ENCODE measurements at places on chromosomes 16 and 17. TPM values are rescaled to one million over a fixed set of nuclear protein-coding genes. Genes with fewer than 3 reads are reported as not detected.

- no peak for DNase-seq
Observed at GRCh38 chr17:6479622-6480302, 35.5 kb downstream of the PIMREG start.

Gene DHRS7C
- total RNA-seq: not detected

- no peak for DNase-seq
Observed at GRCh38 chr17:538181-538973, 176.3 kb downstream of the VPS53 start.

DNA sequence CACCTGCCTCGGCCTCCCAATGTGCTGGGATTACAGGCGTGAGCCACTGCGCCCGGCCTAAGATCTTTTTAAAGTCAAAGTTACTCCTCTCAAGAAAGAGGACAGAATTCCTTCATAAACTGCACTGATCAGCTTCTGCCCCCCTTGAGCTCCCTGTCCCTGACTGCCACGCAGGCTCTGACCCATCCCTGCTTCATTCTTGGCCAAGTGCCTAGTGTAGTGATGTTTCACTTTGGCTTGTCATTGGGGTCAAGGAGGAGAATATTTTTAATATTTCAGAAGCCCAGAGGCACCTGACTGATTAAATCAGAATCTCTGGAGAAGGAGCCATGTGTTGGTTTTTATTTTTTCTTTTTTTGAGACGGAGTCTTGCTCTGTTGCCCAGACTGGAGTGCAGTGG is 9.1 kb downstream of the MRM1 start:
- no peak for DNase-seq

GRCh38 chr17:41467561-41467960 is 375 bp upstream of the KRT32 start:
- no peak for DNase-seq

- no peak for DNase-seq
Observed at GRCh38 chr17:18233803-18234518, 8.5 kb downstream of the LLGL1 start.

DNA sequence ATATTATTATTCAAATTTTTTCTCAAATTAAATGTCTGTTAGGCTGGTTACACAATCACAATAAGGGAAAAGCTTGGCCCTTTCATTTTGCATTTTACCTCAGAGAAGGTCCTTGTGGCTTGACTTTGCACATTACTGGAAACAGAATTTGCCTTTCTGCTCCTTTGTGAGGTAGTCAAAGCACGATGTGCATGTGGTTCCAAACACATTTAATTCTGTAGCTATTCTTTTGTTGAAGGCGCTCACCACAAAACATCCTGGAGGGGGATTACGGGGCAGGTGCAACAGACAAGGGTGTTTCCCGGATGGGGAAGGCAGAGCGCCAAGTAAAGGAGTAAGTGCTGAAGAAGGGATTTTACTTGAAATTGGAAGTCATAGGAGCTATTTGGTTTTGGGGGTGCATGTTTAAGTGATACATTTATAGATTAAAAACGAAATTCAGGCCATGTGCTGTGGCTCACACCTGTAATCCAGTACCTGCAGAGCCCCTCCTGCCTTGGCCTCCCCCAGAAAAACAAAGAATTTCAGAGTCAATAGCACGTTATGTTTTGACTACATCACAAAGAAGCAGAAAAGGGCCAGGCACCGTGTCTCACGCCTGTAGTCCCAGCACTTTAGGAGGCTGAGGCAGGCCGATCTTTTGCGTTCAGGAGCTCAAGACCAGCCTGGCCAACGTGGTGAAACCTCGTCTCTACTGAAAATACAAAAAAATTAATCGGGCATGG is 31.2 kb upstream of the TENT4B start:
- no peak for DNase-seq

Gene DNAI2
- total RNA-seq: 0.22 TPM

Gene CLEC10A
- total RNA-seq: 16.1 TPM

DNA sequence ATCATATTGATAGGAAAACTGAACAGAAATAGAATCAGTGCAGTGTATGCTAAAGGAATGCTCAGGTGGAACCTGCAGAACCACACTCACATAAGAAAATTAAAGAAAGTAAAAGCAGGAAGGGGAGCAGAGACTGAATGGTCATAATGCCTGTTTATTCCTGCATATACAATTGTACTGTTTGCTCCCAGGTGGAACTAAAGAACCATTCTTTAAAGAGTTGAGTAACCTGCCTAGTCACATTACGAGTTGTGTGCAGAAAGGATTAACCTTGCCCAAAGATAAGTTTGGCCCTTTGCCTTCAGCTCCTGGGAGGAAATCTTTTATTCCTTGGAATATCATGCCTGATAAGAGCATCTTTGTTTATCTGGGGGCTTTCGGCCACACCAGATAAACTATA is 434.7 kb downstream of the KIF2B start:
- no peak for DNase-seq

DNA sequence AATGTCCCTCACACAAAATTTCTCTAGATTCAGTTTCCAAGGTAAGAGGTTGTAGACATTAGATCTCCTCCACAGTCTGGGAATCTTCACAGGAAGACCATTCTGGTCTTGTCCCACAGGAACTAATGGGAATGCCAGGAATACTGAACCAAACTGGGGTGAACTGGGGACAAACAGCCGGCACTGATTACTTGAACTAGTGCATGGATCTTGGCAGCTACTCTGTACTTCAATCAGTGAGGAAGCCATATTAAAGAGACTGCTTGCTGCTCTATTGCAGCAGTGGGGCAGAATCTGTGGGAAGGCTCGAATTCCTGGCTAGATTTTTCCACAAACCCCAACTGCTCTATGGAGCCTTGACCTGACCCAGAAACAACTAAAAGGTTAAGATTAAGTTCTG is 268.9 kb upstream of the AXIN2 start:
- DNase-seq: no peak

- no peak for DNase-seq
Observed at GRCh38 chr17:27586203-27586721, 44.7 kb upstream of the LGALS9 start.

DNA sequence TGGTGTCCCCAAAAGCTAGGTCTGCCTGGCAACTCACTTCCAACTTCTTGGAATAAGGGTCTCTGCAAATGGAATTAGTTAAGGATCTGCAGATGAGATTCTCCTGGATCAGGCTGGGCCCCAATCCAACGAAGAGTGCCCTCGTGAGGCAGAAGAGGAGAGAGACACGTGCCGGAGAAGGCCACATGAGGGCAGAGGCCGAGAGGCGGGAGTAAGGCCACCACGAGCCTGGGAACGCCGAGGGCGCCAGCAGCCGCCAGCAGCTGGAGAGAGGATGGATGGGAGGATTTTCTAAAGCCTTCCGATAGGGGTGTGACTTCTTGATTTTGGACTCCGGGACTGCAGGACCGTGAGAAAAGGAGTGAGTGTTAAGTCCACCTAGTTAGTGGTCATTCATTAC is 76.3 kb downstream of the JPH3 start:
- no peak for DNase-seq

GRCh38 chr16:26070302-26071100 is 378.7 kb downstream of the HS3ST4 start:
- peak; percentile 21 for DNase-seq

- peak; percentile 84 for DNase-seq
Observed at GRCh38 chr17:62627904-62628633, 599 bp downstream of the MRC2 start.

GRCh38 chr17:49556223-49556943 is 19.3 kb upstream of the NXPH3 start:
- DNase-seq: peak; percentile 94

DNA sequence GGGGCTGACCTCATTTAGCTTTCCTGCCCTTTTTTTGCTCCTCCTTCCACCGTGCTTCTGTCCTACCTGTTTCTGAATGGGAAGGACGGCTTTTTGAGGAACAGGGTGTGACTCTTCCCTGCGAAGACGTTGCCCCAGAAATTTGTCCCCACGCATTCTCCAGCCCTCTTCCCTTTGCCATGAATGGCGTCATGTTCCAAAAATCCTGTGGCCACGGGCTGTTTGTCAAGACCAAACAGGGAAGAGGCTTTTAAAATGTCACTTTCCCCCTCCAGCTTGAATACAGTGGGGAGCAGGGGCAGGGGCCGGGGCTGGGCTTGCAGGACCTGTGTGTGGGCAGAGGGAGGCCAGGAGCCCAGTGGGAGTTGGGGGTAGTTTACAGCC is 13.9 kb downstream of the MPRIP start:
- DNase-seq: no peak

Gene SULT1A3
- 19.8 TPM for total RNA-seq

DNA sequence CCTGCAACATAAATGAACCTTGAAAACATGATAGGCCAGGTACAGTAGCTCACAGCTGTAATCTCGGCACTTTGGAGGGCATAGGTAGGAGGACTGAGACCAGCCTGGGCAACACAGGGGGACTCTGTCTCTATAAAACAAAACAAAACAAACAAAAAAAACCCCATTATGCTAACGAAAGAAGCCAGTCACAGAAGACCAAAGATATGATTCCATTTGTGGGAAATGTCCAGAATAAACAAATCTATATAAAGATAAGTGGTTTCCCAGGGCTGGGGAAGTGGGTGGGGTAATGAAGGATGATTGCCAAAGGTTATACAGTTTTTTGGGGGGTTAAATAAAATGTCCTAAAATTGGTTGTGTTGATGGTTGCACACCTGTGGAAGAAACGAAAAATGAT is 36.5 kb upstream of the SIAH1 start:
- DNase-seq: no peak

DNA sequence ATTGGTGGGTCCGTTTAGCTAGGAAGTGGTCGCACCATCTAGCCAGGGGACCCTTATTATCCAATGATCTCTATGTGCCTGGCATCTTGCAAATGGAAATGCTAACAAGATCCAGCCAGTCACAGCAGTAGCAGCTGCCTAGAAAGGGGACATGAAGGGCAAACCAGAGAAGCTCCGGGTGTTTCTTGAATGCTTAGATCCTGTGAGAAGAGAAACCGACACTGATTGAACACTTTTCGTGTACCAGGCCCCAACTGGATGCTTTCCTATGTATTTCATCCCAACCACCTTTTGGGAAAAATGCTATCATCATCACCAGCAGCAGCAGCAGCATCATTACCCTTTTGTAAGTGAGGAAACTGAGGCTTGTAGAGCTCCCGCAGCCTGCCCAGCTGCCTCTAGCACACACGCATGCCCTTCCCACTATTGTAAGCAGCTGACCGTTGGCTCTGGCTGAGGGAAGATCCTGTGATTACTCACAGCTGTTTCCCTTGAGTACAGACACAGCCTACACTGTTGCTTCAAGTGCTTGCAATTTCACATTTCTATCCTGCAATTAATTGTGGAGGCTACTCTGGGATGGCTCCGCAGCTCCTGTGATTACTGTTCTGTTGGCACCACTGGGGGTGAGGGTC is 180.7 kb upstream of the CACNG5 start:
- DNase-seq: no peak

GRCh38 chr16:89949756-89950155 is 1.2 kb downstream of the DEF8 start:
- no peak for DNase-seq

Data from kidney (tissue), 22 donors.